ENCODE measurements at places on chromosomes 2 and 18. TPM values are rescaled to one million over a fixed set of nuclear protein-coding genes. Genes with fewer than 3 reads are reported as not detected.

- DNase-seq, result peak; percentile 42
Observed at GRCh38 chr2:88626171-88627054, 851 bp downstream of the EIF2AK3 start.

SLC9A2 gene
- 76.2 TPM for total RNA-seq

DNA sequence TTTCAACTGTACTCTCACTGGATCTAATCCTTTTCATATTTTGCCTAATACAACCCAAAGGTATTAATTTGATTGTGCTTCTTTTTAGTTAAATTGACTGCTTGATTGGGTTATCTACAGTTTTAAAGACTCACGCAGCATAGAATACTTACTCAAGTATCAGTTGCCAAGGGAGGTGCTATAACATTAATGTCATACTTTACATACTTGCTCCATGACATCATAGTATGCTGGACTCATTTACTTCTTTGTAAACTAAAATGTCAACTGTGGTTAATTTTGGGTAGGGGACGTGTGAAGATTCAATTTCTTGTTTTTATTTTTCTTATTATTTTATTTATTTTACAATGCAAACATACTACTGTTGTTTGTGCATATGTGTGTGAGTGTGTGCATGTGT lies 716.2 kb upstream of the VRK2 start:
- no peak for DNase-seq

DNA sequence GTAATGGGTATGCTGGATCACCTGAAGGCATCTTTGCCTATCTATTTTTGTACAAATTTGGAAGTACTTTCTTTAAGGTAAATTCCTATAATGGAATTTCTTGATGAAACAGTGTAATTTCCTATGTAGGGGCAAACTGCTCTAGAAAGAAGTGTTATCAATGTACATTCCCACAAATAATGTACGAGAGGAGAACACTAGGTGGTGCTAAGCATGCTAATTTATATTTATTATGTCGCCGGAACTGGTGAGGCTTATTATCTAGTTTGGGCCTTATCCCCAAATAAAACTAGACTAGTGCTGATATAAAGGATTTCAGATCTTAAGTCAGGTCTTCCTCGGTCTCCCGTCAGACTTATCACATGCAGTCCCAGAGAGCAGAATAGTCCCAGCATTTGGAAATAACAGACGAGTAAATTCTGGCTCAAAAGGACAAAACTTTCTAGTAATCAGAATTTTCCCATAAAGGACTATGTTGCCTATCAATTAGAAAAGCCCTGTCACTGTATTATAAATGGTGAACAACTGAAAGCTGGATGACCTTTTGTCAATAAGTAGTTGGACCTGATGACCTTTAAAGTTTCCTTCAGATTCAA lies 86.9 kb upstream of the RBBP8 start:
- no peak for DNase-seq

DNA sequence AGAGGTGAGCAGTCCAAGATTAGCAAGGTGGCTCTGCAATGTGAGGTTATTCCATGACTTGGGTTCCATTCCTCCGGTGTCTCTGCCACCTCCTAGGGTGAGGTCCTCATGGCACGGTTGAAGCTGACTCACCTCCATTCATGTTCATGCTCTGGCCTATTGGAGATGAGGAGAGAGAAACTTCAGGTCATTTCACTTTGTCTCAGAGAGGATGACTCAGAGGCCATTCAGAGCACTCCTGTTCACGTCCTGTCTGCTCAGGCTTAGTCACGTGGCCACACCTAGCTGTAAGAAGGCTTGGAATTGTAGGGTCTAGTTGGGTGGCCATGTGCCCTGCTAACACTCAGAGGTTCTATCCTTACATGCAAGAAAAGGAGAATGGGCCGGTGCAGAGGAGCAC lies 67.5 kb upstream of the MBOAT2 start:
- DNase-seq, result peak; percentile 62

DNA sequence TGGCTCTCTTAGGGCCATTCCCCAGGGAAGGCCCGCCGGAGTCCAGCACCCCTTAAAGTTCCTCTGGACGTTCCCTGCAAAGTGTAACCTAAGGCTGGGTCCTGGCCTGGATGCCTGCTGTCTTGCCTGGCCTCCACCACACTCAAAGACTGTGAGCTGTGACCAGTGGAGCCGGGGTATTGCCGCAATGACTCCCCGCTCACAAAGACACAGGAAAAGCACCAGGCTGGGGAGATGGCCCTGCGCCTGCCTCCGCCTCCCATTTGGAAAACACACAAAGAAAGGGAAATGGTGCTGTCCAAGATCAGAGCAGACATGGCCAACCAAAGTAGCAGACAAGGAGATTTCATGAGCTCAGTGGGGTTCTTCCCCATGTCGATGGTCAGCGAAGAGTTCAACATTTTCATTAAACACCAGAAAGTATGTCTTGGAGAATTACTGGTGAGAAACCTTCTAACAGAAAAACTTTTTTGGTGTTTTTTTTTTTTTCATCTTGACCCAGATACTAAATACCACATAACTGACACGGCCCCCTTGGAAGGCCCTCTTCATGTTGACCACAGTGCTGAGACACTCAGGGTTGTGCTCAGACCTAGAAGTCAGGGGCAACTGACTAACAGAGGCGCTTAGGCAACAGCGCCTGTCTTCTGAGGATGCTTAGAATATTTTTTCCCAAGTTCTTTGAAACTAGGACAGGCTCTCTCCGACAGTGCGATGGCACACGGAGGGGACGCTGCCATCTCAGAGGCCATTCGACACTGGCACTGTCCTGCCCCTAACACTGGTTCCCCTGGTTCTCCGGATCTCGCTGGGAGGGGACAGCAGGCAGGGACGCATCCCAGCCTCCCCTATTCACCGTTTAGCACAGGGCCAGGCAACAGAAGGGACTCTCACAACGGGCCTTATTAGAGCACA lies 226.4 kb upstream of the ID2 start:
- DNase-seq, result no peak

GRCh38 chr2:3519255-3520205 lies at the start of gene ADI1:
Gene ADI1, minus strand, starts transcription at chr2:3519531. Its CDS starts 44 bp downstream, at chr2:3519487.
- peak; percentile 89 for DNase-seq

- no peak for DNase-seq
Observed at GRCh38 chr18:33583901-33584300, 5.9 kb downstream of the ASXL3 start.

RESP18 gene
- not detected for total RNA-seq

DNA sequence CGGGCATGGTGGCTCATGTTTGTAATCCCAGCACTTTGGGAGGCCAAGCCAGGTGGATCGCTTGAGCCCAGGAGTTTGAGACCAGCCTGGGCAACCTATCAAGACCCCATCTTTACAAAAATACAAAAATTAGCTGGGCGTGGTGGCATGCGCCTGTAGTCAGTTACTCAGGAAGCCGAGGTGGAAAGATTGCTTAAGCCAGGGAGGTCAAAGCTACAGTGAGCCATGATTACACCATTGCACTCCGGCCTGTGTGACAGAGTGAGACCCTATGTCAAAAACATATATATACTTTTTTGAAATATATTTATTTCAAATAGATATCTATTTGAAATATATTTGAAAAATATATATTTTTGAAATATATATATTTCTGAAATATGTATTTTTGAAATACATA lies 10.9 kb downstream of the OSBPL1A start:
- no peak for DNase-seq

GRCh38 chr2:33160191-33160590 lies 213.4 kb downstream of the LTBP1 start:
- DNase-seq, result no peak

LRRTM4 gene
- total RNA-seq, result not detected

HOXD8 gene
- total RNA-seq, result 4.6 TPM

ALPP gene
- total RNA-seq, result 0.11 TPM

GRCh38 chr2:131085646-131086045 lies 7.6 kb downstream of the FAM168B start:
- no peak for DNase-seq

- no peak for DNase-seq
Observed at GRCh38 chr2:108171657-108172056, 68.1 kb upstream of the SULT1C3 start.

XPO1 gene
- total RNA-seq, result 84.4 TPM

TNS1 gene
- 164 TPM for total RNA-seq

DNA sequence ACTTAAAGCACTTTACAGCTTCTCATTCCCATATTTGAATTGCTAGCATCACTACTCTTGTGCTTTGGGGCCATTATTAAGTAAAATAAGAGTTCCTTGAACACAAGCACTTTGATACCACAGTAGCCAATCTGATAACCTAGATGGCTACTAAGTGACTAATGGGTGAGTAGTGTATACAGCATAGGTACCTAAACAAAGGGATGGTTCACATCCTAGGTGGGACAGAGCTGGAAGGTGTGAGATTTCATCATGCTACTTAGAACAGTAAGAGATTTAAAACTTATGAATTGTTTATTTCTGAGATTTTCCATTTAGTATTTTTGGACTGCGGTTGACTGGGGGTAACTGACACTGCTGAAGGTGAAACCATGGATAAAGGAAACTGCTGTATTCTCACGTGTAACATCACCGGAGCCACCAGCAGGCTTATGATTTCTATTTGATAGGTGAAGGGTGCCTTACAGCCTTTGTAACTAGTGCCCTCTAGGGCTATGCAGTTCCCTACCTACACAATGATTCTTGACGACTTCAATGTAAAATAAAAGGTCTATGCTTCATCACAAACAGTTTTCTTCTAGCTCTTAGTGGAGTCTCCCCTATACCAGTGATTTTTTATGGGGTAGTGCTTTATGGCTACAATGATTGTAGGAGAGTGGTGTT lies 22.1 kb upstream of the CRIM1 start:
- DNase-seq, result no peak

DNA sequence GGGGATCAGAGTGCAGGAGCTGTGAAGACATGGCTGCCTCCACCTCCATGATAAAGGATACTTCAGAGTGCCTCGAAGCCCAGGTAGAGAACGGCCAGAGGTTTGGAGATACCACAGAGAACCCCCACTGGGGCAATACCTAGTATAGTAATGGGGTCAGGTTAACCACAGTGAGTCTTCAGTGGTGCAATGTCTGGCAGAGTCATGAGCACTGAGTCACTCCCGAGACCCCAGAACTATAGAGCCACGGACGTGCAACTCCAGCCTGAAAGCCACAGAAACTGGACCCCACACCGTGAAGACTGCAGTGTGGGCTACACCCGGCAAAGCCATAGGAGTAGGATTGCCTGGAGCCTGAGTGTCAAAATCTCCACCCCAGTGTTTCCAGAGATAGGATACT lies 746.6 kb downstream of the CBLN2 start:
- no peak for DNase-seq

DNA sequence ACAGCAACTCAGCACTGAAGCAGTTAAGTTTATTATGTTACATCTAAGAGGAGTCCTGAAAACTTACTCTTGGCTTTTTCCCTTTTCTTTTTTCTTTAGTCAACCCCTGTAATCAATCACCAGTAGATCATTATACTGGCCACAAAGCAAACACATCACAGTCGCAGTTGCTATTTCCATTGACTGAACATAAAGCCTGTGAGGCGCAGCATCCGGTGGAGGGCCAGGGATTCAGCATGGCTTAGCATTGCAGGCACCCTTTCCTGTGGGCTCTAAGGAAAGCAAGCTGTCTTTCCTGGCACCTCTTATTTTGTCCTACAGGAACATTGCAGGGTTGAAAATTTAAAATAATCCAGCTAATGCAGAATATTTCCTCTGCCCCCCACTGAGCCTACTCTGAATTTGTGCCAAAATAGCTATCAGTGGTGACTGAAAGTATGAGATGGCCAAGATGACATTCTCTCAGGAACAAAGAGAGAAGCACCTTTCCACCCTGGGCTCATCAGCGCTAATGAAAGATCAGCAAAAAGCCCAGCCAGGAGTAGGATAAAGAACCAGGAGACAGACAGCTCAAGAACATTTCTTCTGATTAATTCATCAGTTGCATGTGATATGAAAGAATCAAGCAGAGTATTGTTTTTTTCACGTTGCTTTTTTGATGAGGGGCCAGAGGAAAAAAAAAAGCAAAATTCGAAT lies 85.3 kb upstream of the SULT1C3 start:
- DNase-seq, result no peak

DNA sequence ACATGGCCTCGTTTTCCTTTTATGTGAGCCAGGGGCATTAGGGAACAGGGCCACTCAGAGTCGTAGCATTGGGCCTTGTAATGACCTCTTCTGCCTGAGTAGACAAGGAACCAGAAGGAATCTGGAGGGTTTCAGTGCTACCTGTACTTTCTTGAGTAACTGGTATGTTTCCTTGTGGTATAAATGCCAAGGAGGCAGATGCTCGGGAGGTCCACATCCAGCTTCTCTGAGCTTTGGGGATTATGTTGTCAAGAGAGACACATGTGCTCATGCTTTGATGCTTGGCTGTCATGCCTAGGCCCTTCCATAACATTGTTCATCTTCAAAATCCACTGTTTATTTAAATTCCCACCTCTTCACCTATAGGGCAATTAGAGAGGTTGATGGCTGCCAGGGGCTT lies 26.3 kb downstream of the FOSL2 start:
- DNase-seq, result no peak

GALNT3 gene
- total RNA-seq, result 86.2 TPM

DNA sequence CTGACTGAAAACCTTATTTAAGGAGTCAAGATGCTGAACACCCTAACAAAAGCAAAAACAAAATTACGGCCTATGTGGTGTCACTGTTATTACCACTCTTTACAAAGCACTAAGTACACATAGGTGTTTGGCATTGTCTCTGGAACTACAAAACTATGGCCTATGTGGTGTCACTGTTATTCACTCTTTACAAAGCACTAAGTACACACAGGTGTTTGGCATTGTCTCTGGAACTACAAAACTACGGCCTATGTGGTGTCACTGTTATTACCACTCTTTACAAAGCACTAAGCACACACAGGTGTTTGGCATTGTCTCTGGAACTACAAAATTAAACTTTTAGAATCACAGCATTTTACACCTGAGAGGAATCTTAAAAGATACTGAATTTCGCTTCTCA lies 47.4 kb downstream of the SLC35F5 start:
- DNase-seq, result no peak

GRCh38 chr2:39778775-39779340 lies at the start of gene THUMPD2:
Gene THUMPD2, minus strand, starts transcription at chr2:39779258. Its CDS starts 19 bp downstream, at chr2:39779239.
- peak; percentile 64 for DNase-seq

DNA sequence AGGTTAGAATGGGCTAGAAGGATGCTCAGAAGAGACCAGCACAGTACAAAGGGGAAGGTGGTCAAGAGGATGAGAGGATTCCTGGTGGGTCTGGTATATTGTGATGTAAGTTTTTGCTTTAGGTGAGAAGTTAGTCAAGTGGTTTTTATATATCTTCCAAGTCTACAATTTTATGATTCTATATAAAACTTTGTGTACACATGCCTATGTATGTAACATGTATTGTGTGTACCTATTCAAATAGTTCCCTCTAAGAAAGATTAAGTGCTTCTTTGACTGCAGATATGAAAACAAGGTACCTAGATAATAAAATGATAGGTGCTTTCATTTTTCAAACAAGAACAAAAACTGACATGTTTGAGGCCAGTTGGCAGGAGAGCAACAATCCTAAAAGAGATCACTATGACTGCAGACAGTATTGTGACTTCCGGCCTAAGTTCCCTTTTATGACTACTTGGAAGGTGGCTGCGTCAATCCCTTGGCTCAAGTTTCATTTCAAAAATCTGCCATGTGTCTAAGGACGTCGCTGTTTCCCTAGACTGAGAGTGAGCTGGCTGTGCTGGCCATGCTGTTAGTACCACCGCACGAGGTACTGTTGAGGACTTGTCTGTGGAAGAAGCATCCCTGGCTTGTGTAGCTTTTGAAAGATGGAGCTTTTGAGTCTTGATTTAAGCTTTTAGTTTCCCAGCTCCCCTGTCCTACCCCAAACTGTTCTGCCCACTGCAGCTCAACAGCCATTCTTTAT lies 123.1 kb downstream of the PRPF40A start:
- peak; percentile 59 for DNase-seq

KRTCAP3 gene
- 91.8 TPM for total RNA-seq

GRCh38 chr2:227890495-227891079 lies 19.2 kb downstream of the DAW1 start:
- DNase-seq, result no peak

CCDC178 gene
- not detected for total RNA-seq

LYG2 gene
- not detected for total RNA-seq
